ENCODE measurements at places on chromosomes 3 and 15. TPM values are rescaled to one million over a fixed set of nuclear protein-coding genes. Genes with fewer than 3 reads are reported as not detected.

- DNase-seq: no peak
Observed at GRCh38 chr3:107765524-107765923, 242.8 kb downstream of the BBX start.

Gene HTR3E
- not detected for total RNA-seq

Gene HACD3
- total RNA-seq: 25.9 TPM

DNA sequence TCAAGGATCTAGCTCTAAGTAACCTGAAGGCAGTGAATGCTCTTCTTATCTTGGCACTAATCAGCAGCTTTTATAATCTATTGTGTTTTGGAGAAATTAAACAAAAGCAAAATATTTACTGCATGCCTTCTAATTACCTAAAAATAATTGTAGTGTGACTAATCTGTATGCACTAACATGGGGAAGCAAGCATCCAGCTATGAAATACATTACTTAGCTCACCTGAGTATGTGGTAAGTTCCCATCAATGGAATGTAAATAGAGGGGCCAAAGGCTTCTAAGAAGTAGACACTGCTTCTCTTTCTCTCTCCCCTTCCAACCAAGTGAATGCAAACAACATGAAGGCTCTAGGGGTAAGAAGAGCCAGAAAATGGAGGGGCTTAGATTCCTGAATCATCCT, 165.6 kb downstream of the STAG1 start:
- DNase-seq: no peak

DNA sequence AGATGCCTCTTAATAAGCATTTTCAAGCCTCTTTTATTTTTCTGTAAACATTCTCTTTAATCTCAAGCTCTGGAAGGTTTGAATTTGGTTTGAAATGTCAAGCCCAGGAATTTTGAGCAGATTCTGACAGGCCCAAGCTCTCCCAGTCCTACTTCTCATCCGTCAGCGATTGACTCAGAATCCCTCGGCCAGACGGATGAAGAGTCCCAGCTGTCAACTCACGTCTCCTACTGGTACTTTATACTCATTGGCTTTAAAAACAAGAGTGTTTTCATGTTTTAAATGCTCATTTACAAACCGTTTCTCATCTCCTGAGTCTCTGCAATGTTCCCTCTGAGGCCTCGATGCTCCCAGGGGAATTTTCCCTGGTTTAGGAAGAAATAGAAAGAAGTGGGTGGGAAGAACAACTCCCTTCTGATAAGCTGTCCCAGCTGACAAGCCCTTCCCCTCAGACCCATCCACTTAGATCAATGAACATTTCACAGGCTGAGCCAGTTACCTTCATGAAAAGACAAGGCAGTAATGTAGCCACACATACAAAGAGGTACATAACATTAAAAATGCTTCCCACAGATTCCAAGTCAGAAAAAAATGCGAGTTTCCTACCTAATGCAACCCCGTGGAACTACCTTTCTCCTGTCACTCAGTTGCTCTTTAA, 478.2 kb upstream of the DPH6 start:
- DNase-seq: no peak

Gene CPLX3
- total RNA-seq: not detected
